Natural killer cell (primary cell): ENCODE measurements at places on chromosomes 12 and 14.

GRCh38 chr12:4196805-4197420, 76.6 kb upstream of the CCND2 start:
- no peak for DNase-seq

GRCh38 chr12:79737875-79738718, 47.3 kb upstream of the PAWR start:
- DNase-seq = peak; percentile 62

- DNase-seq = no peak
These were observed 70.3 kb downstream of the RNFT2 start for GRCh38 chr12:116808113-116809105.

DNA sequence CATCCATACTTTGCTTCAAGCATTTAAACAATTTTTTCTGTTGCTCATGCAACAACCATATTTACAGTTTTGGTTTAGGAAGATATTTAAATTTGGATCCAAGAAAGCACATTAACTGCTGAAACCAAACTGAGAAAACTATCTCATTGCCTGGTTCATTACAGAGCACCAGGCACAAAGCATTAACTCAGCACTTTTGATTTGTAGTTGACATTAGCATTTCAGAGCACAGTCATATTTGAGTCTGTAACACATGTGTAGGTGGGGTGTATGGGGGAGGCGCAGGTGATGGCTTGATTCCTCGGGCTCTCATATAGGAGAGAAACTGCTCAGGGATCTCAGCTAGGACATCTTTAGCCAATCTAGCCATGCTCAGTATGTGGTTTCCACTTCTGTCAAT, 251.7 kb downstream of the CPNE8 start:
- no peak for DNase-seq

GRCh38 chr12:113781415-113782198, 184.5 kb downstream of the RBM19 start:
- no peak for DNase-seq

DNA sequence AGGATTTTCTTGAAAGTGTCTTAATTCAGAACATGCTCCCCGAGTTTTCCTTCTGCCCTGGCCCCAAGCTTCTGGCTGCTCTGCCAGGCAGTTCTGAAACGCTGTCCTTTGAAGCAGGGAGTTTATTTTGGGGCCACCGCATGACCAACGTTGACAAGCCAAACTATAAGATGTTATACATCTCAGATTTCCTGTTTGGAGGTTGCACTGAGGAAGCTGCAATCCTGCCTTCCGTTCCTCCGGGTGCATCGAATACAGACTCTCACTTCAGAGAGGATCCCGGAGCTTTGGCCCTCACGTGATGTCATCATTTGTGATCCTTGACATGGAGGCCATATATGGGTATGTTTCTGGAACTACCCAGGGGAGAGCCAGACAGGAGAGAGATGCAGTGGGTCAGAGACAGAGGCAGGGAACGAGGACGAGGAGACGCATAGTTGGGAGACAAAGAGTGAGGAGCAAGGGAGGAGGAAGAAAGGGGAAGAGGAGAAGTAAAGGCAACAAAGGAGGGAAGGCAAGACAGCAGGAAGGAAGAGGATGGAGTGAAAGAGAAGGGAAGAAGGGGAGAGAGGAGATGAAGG, at the start of gene ASB2:
Gene ASB2, minus strand, starts transcription at position 94 of the 581 bp plus-strand sequence. CDS start 12,031 bp downstream, outside the sequence.
- DNase-seq = peak; percentile 39

GRCh38 chr12:96247563-96247962, 53.4 kb downstream of the ELK3 start:
- no peak for DNase-seq

DNA sequence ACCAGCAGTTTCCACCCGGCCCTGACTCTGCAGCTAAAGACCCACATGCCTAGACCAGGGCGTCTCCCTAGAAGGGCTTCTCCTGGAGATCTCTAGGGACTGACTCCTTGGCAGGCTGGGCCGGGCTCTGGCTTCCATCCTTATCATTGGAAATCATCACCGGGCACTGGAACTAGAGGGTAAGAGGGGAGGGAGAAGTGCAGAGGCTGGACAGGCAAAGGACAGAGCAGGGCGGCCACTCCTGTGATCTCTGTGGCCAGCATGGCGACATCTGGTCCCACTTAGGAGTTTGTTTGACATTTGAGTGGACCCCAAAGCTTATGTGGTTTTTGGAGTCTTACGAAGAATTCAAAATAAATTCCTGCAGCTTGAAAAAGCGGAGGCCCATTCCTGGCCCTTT, 7.1 kb downstream of the LTBP2 start:
- no peak for DNase-seq

DNA sequence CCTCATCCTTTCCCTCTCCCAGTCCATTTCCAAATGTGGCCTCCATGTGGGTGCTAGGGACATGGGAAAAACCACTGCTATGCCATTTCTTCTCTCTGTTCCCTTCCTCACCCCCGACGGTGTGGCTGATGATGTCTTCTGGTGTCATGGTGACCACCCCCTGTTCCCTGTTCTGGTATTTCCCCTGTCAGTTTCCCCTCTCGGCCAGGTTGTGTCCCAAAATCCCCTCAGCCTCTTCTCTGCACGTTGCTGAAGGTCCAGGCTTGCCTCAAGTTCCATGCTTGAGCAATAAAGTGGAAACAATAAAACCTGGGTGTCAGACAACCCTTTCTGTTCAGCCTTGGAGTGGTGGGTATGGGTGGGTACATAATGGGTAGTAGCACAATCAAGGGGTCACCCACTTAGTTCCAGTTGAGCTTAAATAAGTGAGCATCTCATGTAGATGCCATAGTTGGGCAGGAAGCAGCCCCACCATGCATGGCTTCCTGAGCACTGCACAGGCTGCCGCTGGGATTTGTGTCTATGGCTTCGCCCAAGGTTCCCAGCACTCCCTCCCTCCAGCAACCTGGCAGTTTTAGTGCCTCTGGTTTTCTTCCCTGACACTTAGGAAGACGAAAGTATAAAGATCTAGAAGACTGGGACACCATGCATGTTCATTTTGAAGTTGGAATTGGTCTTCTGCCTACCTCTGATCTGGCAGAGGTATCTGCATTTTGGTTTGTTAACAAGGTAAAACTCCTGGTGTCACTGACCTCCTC, 8.7 kb upstream of the ITFG2 start:
- no peak for DNase-seq
